ENCODE measurements at places on chromosomes 2 and 18.

DNA sequence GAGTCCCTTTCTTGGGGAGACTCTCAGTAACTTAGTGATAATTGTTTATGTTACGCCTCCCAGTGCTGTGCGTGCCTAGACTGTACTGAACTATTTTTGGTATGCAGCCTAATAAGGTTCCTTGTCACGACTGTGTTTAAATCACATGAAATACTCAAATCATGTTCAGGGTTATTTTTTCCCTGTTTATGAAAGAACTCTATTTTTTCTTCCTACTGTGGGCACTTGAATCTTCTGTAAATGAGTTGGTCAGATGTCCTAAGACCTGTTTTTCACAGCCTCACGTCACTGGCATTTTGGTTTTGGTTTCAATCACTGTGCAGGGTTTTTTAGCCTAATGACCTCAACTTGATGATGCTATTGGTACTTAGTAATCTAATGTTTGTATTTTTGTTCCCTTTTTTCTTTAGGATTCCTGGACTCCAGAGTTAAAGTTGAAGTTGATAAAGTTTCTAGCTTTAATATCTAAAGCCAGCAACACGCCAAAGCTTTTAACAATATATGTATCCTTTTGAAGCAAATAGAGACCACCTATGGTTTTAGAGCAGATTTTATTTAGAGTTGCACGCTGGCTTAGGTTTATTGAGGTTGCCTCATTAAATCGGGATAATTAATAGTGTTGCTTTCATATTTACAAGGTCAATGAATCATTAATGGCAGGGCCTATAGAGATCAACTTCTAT lies 24.0 kb downstream of the ARMC9 start:
- no peak for DNase-seq

DNA sequence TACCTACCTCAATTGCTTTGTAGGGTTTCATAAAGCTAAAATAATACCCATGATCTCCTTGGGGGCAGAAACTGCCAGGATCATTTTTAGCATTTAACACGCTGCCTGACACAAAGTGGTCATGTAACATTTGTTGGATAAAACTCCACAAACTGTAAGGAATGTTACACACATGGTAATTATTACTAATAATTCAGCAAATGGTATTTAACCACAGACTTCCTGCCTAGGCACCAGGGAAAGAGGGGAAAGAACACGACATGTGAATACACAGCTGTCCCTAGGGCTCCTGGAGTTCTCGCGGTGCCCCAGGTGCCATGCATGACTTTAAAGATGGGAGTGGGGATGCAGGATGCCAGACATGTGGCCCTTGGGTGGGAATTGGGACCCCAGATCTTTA lies 43.5 kb downstream of the ASAP2 start:
- DNase-seq: no peak

DNA sequence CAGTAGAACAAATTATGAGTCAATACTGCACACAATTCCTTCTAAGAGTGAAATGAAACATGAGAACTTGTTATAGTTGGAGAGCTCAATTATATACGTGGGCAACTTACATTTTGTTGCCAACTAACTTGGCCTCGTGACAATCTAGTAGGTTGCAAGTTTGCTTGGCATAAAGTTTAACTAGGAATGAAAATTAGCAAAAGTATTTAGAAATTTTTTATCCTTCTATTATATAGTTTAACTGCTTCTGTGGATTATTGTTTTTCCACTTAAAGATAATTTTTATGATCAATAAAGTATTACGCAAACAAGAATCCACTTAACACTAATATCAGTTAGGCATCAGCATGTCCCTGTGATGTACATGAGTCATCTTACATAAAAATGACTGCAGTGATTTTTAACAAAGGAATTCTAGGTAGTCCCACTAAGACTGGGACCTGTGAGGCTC lies 41.1 kb downstream of the FAM124B start:
- no peak for DNase-seq

GRCh38 chr2:228269351-228269750 lies 87.9 kb upstream of the SPHKAP start:
- DNase-seq: no peak

- no peak for DNase-seq
Observed at GRCh38 chr18:20975077-20975476, 136.5 kb downstream of the ROCK1 start.

DNA sequence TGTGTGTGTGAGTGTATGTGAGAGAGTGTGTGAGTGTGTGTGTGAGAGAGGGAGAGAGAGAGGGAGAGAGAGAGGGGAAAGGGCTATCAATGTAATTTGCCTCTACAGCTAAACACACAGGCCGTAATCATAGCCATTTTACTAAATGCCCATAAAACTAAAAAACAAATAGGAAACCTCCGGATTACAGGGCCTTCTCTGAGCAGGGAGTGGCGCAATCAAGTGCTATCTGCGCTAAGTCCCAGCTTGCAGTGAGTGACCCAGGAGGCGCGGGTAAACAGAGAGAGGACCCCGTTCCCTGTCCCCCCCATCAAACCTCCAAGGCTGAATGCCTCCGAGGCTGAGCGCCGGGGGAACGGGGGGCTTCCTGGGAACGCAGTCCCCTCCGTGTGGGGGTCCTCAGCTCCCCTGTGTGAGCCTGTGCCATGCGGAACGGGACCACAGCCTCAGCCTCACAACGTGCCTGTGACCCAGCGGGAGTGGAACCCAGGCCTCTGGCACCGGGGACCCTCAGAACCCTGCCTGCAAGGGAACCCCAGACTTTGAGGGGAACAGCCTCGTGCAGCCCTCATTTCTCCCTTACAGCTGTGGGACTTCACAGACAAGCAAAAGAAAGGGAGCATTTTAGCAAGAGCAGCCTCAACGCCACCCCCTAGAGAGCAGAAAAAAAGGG lies 54.7 kb upstream of the ID2 start:
- DNase-seq: no peak

DNA sequence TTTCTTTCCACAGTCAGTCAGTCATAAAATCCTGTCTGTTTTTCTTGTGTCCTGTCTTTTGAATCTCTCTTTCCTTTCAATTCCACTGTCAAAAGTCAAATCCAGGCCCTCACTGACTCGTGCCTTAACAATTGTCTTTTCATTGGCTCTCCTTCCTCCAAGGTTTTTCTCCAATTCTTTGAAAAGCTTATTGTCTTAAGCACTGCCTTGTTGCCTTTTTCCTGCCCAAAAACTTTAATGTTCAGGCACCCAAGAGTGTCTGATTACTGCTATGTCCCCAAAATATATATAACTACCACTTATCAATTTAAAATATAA lies 13.9 kb upstream of the SULT1C4 start:
- no peak for DNase-seq

DNA sequence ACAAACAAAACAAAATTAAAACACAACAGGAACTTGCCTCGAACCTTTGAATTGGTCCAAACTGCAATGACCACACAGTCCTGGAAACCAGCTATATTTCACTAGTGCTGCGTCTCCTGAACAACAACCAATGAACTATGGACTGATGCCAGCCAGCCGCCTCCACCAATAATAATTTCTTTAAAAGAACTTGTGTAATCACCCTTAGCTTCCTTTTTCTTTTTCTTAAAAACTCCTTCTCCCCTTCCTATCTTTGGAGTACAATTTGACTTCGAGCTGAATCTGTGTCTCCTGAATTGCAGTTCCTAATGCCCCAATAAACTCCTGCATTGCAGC lies 1.6 kb upstream of the CXXC1 start:
- DNase-seq: no peak

DNA sequence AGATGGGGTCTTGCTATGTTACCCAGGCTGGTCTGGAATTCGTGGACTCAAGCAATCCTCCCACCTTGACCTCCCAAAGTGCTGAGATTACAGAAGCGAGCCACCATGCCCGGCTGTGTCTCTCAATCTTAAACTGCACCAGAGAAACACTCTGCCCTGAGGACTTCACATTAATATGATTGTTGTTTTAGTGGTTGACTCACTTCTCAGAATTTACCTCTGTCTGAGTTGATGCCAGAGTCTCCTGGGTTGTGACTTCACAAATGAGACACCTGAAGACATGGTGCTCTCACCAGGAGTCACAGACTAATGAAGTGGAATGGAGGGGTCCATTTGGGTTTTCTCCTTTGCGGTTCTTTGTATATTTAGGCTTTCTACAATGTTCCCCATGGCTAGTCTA lies 61.0 kb upstream of the TGIF1 start:
- no peak for DNase-seq
